Astrocyte (in vitro differentiated cells and primary cell): ENCODE measurements at places on chromosomes 5 and 9. TPM values are rescaled to one million over a fixed set of nuclear protein-coding genes. Genes with fewer than 3 reads are reported as not detected.

- DNase-seq: no peak
These were observed 39.1 kb upstream of the CPEB4 start for GRCh38 chr5:173848986-173849596.

DNA sequence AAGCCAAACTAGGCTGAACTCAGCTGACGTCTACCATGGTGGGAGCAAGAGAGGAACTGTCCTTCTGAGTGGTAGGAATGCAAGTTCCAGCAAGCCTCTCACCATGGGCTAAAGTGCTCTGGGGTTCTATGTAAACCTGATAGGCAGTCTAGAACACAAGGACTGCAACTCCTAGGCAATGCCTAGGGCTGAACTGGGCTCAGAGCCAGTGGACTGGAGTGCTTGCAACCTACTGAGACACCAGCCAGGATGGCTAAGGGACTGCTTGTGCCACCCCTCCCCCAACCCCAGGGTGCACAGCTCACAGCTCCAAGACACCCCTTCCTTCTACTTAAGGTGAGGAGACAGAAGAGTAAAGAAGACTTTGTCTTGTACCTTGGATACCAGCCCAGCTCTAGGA, 12.1 kb upstream of the RCL1 start:
- no peak for DNase-seq

DNA sequence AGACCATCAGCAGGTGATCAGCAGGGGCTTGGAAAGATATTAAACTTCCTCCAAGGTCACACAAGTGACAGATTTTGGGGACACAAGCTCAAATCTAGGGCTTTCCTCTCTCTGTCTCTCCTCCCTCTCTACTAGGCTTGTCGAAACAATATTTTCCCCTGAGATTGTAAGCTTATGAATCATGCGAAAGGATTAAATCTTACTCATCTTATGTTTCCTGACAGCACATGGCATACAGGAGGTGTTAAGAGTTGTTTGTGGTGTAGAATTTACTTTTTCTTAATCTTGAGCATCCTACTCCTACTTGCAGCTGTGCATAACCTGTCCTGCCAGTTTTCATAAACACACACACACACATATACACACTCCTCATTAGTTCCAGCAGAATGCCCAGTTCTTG, 186.3 kb downstream of the MARCHF11 start:
- peak; percentile 66 for DNase-seq

DNA sequence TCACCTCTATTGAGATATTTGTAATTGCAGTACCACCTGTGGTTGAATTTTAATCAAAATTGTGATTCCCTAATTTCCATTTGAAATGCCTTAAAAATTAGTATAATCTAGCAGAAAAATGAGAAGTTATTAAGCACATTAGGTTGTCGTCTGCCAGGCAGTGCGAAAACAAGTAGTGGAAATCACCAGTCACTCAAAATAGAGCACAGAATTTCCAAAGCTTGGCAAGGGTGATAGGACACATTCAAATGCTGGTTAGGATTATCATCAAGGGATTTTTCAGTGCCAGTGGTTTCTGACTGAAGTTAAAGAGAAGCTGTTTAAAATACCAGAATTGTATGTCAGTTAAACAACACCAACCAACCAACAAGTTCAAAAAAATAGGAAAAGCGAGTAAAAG, 97.8 kb downstream of the PLK2 start:
- no peak for DNase-seq

Gene PRR16
- 8.8 and 9.1 TPM in 2 replicates for total RNA-seq

Gene FBP1
- total RNA-seq: 0.25 TPM in 1 of 2 replicates, not detected in the other

Gene ADAMTS2
- total RNA-seq: 18.8 and 26.6 TPM in 2 replicates

Gene WNK2
- total RNA-seq: 0.89 and 1.9 TPM in 2 replicates

Gene FOXD4L6
- total RNA-seq: 0.18 TPM in 1 of 2 replicates, not detected in the other
